Stimulated activated CD8-positive, alpha-beta memory T cell treated with anti-CD3 and anti-CD28 coated beads, Interleukin-7, amount 100 ng/mL, for 24 hours (primary cell): ENCODE measurements at places on chromosomes 12 and 14.

DNA sequence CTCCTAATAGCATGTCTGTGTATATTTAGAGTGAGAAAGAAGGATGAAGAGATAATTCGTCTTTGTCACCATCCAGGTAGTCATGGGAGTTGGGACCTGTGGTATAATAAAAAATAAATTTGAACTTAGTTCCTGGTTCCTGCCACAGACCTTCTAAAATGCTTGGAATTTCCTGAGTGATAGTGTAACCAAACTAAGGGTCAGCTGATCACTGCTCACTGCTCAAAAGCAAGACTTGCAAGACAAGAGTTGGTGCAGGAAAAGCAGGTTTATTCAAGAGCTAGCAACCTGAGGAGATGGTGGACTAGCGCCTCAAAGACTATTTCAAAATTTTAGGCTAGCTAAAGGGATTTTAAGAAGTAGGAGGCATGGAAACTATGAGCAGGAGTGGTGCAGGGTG is 19.1 kb downstream of the ANG start:
- no peak for DNase-seq

DNA sequence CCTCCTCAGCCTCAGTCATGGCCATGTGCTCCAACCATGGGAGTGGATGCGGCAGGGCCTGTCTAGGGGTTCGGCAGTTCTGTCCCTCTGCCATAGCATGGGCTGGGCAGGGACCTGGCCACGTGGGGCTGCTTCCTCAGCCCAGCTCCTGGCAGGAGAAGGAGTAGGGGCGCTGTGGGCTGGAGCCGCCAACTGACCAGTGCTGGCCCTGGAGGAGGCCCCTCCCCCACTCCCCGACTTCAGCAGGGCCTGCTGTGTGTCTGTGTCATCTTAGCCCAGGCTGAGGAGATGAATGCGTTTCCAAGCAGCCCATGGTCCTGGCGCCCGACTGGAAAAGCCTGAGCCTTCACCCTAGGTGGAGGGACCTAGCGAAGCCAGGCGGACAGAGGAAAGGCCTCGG is 2.7 kb upstream of the PACS2 start:
- no peak for DNase-seq

- DNase-seq = no peak
Observed at GRCh38 chr12:16299403-16299802, 21.9 kb upstream of the SLC15A5 start.

- DNase-seq = no peak
Observed at GRCh38 chr14:90656973-90657372, 159.3 kb downstream of the TTC7B start.

GRCh38 chr12:67798768-67799167 is 150.2 kb downstream of the DYRK2 start:
- DNase-seq = no peak

DNA sequence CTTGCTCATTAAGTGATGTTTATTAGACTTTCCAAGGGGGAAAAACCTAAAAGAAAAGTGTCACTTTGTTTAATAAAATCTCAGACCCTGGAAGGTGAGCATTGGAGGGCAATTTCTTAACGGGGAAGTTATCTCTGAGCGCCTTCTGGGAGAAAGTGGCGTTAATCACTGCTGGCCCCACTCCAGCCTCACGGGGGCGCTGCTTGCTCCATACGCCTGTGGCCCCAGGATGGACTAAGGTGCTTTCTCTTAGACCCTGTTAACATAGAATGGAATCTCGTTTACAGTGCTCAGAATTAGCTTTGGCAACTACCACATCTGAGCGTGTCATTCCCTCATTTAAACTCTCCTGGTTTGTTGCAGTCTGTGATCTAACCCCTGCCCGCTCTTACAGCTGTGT is 16.4 kb upstream of the PRIMA1 start:
- DNase-seq = no peak

GRCh38 chr14:53151523-53152183 is 1.5 kb downstream of the DDHD1 start:
- DNase-seq = no peak

GRCh38 chr12:8058506-8058905 is 7.7 kb downstream of the C3AR1 start:
- no peak for DNase-seq

GRCh38 chr12:3537719-3538465 is 46.9 kb downstream of the PRMT8 start:
- no peak for DNase-seq

GRCh38 chr14:60235440-60235839 is 13.6 kb upstream of the PPM1A start:
- DNase-seq = no peak

DNA sequence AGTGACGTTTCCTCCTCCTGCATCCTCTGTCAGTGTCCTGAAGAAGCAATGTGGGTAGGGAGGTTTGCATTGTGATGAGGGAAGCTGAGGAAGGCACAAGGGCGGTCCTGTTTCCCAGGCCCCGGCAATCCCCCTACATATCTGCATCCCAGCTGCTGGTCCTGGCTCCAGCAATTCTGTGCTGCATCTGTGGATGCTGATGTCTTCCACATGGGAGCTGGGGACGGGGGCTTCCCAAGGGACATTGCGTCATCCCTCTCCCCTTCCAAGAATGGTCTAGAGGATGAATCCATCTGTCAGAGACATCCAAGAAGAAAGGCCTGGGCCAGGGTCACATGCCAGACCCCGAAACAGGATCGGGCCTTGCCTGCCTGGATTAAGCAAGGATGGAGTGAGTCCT is 52.1 kb downstream of the TSPAN11 start:
- DNase-seq = no peak

DNA sequence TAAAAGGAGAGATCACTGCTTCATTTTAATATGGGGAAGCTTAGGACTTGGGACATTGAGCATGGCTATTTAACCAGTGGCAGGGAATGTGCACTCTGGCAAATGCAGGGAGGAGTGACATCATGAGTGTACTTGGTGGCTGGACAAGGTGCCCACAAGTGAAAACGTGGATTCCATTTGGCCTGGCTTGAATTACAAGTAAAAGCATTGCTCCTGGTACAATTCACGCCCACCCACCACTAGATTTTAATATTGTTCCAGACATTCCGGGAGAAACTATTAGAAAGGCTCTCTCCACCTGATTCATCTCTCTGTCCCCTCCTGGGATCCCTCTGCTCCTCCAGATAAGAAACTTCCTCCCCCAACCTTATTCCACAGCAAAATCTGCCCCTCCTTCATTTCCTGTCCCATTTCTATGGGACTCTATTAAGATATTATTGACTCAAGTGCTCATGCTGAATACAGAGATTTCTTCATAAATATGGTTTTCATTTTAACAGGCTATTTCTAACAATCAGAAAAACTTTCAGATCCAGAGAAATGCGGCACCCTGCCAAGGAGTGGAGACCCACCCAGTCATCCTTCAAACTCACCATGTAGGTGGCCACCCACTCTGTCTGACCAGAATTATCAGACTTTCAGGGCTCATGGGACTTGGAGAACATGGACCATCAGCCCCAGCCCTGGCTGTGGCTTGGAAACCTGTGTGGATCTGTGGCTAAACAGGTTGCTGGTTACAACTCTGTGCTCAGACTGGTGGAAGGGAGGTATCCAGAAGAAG is 43.2 kb downstream of the SSPN start:
- DNase-seq = no peak

DNA sequence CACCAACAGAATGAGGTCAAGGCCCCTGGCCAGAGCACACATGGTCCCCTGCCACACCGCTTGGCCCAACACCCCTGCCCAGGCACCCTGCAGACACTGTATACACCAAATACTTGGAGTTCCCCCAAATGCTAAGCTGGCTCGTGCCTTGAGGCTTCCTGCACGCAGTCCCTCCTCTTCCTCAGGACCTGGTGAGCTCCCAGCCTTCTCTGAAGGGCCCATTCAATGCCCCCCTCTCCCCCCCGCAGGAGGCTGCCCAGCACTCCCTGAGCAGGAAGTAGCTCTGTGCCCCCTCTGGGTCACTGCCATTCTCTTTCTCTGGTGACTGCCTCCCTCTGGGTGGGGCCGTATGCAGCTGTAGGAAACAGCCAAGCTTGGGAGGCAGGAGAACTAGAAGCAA is 75.3 kb downstream of the ITPK1 start:
- no peak for DNase-seq

DNA sequence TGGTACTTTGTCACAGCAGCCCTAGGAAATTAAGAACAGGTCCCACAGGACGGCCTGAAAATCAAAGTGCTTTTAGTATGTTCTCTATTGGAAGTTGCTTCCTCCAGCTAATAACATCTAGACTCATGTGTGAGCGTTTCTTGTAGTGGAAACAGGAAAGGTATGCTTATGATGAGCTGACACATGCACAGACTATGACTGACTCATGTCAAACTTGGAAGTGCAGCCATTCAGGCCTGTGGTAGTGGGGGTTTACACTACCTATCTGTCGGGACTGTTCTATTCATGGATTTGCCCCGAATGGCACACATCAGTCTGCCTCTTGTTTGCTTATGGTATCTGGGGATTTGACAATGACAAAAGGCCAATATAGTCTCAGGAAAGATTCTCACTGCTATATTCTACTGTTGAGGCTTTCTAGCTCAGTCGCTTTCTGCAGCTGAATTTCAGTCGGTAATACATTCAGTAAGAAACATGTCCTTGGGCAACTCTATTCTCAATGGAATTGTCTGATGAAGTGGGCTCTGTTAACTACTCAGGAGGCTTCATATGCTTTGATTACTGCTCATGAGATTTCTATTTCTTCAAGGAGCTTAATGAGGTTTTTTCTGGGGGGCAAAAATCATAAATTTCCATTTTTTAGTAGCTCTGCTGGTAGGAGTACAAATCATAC is 270.3 kb upstream of the DAAM1 start:
- no peak for DNase-seq

DNA sequence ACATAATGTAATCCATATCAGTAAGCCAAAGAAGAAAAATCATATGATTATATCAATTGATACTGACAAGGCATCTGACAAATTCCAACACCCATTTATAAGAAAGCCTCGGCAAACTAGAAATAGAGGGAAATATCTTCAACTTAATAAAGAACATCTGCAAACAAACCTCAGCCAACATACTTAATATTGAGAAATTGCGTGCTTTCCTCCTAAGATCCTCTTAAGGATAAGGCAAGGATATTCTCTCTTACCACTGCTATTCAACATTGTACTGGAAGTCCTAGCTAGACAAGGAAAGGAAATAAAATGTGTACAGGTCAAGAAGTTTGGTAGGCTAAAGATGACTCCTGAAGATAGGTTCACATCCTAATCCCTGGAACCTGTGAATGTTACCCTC is 115.9 kb downstream of the DERA start:
- DNase-seq = no peak

DNA sequence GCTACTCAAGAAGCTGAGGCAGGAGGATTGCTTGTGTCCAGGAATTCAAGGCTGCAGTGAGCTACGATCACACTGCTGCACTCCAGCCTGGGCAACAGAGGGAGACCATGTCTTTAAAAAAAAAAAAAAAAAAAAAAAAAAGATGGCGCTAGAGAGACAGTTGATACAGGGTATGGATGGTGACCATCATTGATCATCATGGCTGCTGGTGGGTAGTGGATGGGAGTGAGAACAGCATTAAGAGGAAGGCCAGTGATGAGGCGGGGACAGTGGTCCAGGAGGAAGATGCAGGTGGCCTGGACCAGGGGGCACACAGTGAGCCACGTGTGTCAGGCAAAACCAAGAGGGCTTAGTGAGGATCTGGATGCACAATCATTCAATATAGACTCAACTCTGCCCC is 26.8 kb upstream of the MAP1LC3B2 start:
- no peak for DNase-seq

- DNase-seq = no peak
Observed at GRCh38 chr12:111444314-111444924, 38.7 kb downstream of the SH2B3 start.

DNA sequence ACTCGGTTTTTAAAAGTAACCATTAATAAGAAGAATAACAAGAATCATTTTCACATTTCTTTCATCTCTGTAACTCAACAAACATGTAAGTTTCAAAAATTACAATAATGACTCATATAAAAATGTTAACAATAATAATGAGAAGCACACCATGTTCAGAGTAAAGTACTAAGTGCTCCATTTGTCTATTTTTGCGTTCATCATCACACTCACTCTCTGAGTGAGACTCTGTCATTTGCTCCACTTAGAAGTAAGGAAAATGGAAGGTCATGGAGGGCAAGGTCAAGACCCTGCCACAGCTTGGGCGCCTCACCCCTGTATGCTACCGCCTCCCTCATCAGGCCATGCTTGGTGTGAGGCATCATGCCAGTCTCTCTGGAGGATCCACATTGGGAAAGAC is 129.9 kb downstream of the TMEM30B start:
- DNase-seq = no peak

DNA sequence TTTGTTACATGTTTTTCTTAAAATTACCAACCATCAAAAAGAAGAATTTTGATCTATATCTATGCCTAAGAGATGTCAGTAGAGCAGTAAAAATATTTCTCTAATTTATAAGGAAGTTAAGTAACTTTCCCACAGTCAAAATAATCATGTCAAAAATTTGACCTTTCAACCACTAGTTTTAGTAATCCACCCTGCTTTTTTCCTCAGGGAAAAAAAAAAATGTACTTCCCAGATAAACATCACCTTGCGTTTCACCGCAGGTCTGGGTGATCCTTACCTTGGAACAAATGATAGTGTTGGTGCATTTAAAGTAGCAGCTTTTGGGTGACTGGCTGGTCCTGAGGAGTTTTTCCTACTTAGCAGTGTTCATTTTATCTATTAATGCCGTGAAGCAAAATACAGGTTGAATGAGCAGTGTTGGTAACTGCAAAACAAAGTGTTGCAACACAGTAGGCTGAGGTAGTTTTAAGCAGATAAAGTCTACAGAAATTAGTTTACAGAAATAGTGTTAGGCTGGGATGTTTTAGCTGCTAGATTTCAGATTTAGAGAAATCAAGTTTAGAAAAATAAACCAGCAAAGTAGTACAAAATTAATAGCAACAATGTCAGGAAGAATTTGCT is 137.2 kb upstream of the DNM1L start:
- no peak for DNase-seq

DNA sequence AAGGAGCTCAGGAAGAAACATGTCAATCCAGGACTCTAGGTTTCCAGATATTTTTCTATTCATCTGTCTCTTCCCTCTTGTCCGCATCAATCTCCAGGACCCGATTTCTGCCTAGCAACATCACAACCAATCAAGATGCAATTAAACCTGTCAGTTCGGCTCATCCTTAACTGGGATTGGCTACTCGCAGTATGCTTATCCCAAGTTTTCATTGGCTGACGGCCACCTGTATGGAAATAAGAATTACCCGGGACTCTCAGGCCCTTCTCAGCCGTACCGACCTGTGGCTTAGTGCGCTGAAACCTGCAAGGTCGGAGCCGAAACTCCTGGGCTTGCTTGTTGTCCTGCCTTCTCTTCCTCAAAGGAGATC is 20.4 kb upstream of the ATP5MC2 start:
- no peak for DNase-seq

DNA sequence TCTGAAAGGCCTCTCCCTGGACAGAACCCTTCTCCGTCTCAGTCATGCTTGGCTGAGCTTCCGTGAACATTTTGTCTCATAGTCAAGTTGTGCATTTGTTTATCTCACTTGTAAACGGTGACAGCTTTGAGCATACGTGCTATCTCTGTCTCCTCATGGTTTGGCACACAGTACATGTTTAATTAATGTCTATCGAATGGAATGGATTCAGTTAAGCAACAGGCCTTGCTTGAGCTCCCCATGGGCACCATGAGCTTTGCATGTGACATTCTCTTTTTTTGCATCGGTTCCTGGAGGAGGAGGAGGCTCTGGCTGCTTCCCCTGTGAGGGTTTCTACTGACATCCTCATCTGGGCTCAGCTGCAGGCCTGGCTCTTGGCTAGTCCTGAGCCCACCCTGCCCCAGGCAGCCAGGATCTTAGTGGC is 80.0 kb downstream of the PRIMA1 start:
- DNase-seq = no peak
